Aorta (tissue), 5 donors: ENCODE measurements at places on chromosomes 16 and 17. TPM values are rescaled to one million over a fixed set of nuclear protein-coding genes. Genes with fewer than 3 reads are reported as not detected.

DNA sequence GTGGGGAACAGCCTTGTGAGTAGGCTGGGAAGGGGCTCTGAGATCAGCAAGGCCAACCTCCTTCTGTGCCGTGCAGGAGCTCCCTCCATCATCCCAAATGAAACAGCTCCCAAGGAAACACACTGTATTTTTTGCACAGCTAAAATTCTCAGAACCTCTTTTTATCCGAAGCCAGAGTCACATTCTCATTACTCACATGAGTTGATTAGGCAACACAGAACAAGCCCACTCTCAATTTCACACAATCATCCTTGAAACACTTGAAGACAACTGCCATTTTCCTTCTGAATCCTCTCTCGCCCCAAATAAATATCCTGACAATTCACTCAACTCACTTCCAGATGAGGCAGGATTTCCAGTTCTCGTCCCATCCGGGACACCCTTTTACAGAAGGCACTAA, 66.1 kb downstream of the MYO18A start:
- H3K27ac ChIP-seq, result no peak overlapping the region
- H3K27me3 ChIP-seq, result no peaks in the 10 kb centered on the region
- DNase-seq, result no peak
- peaks cover 7% of the 10 kb centered on the region for H3K36me3 ChIP-seq

GRCh38 chr16:7967996-7968509, 622.3 kb downstream of the TMEM114 start:
- H3K4me3 ChIP-seq, result no peak overlapping the region
- no peak overlapping the region for H3K27ac ChIP-seq
- no peaks in the 10 kb centered on the region for H3K36me3 ChIP-seq

- H3K4me1 ChIP-seq, result no peaks in the 10 kb centered on the region
- no peak for DNase-seq
- no peak overlapping the region for H3K4me3 ChIP-seq
- no peak overlapping the region for H3K27ac ChIP-seq
- no peaks in the 10 kb centered on the region for H3K27me3 ChIP-seq
Observed at GRCh38 chr16:67156143-67156844, 3.4 kb downstream of the TRADD start.

- H3K4me3 ChIP-seq, result no peak overlapping the region
- H3K36me3 ChIP-seq, result no peaks in the 10 kb centered on the region
- H3K4me1 ChIP-seq, result no peaks in the 10 kb centered on the region
- H3K27me3 ChIP-seq, result no peaks in the 10 kb centered on the region
- no peak overlapping the region for H3K27ac ChIP-seq
Observed at GRCh38 chr17:65181237-65182061, 44.3 kb downstream of the RGS9 start.

- H3K27me3 ChIP-seq, result no peaks in the 10 kb centered on the region
- H3K36me3 ChIP-seq, result no peaks in the 10 kb centered on the region
- H3K4me3 ChIP-seq, result peak overlapping the region; percentile 59
Observed at GRCh38 chr17:41666708-41667279, 21.9 kb upstream of the EIF1 start.

DNA sequence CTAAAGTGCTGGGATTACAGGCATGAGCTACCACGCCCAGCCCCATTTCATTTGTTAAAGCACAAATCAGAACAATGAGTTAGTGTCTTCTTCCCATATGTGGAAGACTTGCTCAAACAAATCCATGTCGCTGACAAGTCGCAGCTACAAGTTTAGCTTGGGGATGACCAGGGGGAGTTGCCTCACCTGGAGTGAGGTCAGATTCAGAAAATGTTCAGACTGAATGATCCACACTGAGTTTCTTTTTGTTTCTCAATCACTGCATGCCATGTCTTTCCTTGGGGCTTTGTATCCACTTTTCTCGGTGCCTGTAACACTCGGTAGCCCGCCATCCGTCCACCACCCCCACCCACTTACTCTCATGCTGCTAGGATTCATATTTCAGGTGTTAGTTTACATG, 437.3 kb upstream of the DYNLRB2 start:
- H3K4me3 ChIP-seq, result no peak overlapping the region
- H3K36me3 ChIP-seq, result no peaks in the 10 kb centered on the region
- no peaks in the 10 kb centered on the region for H3K4me1 ChIP-seq
- no peak for DNase-seq
- H3K27ac ChIP-seq, result no peak overlapping the region

GRCh38 chr17:880443-881269, 98.5 kb downstream of the MRM3 start:
- H3K27ac ChIP-seq, result no peak overlapping the region
- no peaks in the 10 kb centered on the region for H3K27me3 ChIP-seq
- H3K4me1 ChIP-seq, result no peaks in the 10 kb centered on the region
- no peaks in the 10 kb centered on the region for H3K36me3 ChIP-seq

DNA sequence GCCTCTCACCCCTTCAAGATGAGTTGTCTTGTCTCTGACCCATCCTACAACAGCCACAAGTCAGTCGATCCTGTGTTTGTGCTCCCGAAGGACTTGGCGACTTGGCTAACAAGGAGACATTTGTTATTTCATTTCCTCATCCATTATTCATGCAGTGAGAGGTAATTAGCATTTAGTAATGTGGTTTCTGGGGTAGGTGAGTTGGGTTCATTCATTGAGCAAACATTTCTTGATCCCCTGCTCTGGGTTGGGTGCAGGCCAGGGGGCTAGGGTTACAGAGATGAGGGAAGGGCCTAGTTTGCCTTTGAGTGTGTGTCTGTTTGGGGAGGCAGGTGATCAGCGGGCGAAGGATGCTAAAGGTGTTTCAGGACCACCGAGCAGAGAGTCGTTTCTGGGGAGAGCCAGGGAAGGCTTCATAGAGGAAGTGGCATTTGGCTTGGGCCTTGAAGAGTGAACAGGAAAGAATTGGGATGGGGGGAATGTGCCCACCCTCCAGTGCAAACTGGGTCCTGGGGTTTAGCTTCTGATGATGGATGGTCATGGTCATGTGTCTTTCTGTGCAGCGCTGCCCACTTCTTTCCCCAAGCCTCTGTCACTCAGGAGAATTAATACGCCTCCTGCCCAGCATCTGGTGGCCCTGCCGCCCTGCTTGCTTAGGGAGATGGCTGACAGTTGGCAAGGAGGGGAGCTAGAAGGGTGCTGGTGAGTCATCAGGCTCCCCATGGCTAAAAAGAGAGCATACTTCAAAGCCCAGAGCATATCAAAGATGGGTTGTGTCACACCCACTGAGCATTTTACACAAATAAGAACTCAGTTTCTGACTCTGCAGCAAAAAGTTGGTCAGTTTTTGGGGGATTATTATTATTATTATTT, 38.5 kb downstream of the MSI2 start:
- H3K27ac ChIP-seq, result no peak overlapping the region
- DNase-seq, result no peak
- no peaks in the 10 kb centered on the region for H3K4me1 ChIP-seq
- H3K4me3 ChIP-seq, result no peak overlapping the region

DNA sequence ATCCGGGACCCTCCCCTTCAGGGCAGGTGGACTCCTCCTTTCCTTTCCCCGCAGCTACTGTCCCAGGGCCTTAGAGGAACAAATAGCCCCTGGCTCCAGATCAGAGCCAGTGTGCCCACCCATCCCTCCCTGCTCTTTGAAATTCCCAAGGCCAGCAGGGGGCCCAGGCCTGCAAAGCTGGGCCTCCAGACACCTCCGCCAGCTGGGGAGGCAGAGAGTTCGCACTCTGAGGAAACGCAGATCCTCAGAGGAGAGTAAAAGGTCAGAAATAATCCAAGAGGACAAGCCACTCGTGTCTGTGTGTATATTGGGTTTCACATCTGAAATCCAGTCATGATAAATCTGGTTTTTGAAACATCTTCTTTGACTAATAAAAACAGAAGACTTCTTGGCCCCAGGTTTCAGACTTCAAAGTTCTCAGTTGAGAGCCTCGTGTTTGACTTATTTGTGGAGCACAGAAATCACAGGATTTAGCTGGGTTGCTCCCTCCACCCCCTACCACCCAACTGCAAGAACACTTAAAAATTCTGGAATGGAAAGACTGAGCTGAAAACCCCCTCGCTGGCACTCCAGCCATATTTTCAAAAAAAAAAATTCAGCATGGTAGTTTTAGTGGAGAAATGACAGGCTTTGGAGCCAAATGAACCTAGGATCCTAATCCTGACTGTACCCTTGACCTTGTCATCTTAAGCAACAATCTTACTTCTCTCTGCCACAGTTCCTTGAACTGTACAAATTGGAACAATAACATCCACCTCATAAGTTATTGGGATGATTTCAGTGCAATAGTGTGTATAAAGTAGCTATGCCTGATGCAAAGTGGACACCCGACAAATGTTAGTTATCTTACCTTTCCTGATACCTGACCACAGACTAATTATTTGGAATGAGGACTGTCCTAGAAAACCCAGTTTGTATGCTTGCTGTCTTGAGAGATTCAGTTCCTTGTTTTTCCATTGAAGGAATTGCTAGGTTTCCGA, 44.5 kb upstream of the TBX2 start:
- no peak overlapping the region for H3K27ac ChIP-seq
- H3K36me3 ChIP-seq, result no peaks in the 10 kb centered on the region
- H3K4me1 ChIP-seq, result no peaks in the 10 kb centered on the region

DNA sequence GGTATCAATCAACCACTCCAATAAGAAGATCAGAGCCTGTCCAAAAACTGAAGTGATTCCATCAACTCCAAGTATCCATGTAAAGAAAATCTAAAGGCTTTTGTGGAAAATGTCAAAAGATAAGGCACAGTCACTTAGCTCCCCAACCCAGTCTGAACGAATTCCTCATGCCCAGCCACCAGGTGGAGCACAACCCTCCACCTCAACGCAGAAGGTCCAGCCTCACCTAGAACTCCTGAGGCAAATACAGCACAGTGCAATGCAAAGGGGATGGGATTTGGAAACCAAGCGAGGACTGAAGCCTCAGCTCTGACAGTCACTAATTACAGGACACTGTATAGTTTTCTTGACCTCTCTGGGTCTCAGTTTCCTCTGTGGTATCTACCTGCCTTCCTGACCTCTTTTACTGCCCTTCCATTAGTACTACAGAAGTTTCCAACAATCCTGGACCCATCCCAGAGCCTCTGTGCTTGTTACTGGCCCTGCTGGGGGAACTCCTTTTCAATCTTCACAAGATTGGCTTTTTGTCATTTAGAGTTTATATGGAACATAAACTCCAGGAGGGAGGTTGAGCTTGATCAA, 2.0 kb downstream of the NCBP3 start:
- no peaks in the 10 kb centered on the region for H3K27me3 ChIP-seq
- no peaks in the 10 kb centered on the region for H3K4me1 ChIP-seq
- H3K4me3 ChIP-seq, result no peak overlapping the region

- H3K27me3 ChIP-seq, result no peaks in the 10 kb centered on the region
- no peak for DNase-seq
- H3K4me1 ChIP-seq, result no peaks in the 10 kb centered on the region
- no peak overlapping the region for H3K4me3 ChIP-seq
- H3K27ac ChIP-seq, result no peak overlapping the region
- no peaks in the 10 kb centered on the region for H3K36me3 ChIP-seq
Observed at GRCh38 chr17:66764506-66764905, 70.4 kb upstream of the CACNG5 start.

GRCh38 chr17:77749989-77750388, 208.5 kb upstream of the TNRC6C start:
- no peaks in the 10 kb centered on the region for H3K27me3 ChIP-seq
- DNase-seq, result no peak
- H3K36me3 ChIP-seq, result no peaks in the 10 kb centered on the region
- H3K27ac ChIP-seq, result no peak overlapping the region
- H3K4me3 ChIP-seq, result no peak overlapping the region
- no peaks in the 10 kb centered on the region for H3K4me1 ChIP-seq

DNA sequence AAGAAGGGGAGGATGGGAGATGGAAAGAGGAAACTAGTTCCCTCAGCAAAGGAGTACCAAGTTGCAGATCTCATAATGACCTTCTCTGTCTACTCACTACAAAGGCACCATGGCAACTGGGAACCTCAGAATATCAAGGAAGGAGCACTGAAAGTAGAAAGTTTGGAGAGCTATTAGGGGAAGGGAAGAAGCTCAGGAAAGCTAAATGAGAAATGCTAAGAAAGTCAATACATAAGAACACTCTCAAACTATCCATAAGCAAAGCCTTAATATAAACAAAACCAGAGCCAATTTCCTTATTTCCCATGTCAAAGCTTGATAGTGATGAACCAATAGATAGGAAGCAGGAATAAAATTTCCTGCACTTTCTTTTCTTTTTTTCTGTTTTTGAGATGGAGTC, 57.9 kb upstream of the C17orf78 start:
- no peak overlapping the region for H3K27ac ChIP-seq
- no peaks in the 10 kb centered on the region for H3K27me3 ChIP-seq
- no peak overlapping the region for H3K4me3 ChIP-seq
- no peak for DNase-seq
- no peaks in the 10 kb centered on the region for H3K36me3 ChIP-seq
- no peaks in the 10 kb centered on the region for H3K4me1 ChIP-seq

DNA sequence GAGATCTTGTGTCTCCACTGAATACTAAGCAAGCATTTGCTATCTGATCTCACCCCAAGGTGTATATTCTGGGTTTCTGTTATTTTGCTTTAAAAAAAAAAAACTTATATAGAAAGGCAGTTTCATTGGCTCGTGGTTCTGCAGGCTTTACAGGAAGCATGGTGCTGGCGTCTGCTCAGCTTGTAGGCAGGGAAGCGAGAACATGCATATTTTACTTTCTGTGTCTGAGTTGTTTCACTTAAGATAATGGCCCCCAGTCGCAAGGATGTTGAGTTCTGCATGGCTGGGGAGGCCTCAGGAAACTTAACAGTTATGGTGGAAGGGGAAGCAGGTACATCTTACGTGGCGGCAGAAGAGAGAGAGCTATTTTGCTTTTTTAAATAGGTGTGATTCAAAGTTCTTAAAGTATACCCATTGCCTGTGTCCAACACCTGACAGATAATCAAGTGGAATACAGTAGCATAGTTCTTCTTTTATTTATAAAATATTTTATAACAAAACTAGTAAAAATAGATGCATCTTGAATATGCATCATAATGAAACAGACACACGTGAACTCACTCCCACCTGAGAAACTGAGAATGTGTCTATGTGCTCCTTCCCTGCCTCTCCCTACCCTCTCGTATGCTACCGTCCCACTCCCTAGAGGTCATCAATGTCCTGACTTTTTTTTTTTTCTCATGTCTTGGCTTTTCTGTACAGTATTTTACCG, 15.4 kb upstream of the ARHGAP17 start:
- H3K36me3 ChIP-seq, result no peaks in the 10 kb centered on the region
- no peak overlapping the region for H3K4me3 ChIP-seq
- no peak for DNase-seq
- H3K4me1 ChIP-seq, result no peaks in the 10 kb centered on the region
- H3K27me3 ChIP-seq, result no peaks in the 10 kb centered on the region

Gene CTRB1
- total RNA-seq, result 3.4 TPM

Gene TBC1D28
- not detected for total RNA-seq
